ENCODE measurements at places on chromosomes 2 and 18.

GRCh38 chr2:120887741-120888231 is 152.1 kb downstream of the GLI2 start:
- DNase-seq = no peak

DNA sequence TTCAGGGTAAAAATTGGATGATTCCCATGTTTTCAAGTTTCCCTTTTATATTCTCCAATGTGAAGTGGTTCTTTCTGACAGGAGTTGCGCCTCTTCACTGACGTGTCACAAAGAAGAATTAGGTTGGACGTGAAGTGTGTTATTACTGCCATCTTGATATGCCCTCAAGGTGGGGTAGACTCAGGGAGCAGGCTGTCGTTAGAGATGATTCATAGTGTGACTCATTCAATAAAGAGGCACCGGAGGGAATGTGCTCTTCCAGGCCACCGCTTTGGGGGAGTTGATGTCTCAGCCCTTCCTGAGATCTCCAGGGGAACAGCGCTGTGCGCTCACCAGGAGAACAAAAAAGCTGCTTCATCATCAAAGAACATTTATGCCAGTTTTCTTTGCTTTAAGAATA is 3.6 kb upstream of the DGKD start:
- no peak for DNase-seq

DNA sequence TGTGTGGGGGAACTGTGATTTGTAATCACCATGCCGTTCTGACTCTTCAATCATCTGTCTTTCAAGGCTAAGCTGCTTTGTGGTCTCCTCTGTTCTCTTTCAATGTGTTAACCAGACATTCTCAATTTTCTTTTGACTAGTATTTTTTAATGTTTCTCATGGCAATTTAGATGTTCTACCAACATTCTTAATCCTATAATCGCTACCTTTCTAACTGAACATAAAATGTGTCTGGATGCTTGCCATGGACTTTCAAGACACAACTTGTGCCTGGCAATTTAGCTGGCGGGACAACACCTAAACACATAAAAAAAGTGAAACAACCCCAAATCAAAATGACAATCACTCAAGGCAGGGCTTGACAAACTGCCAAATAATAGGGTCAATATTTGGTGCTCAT is 135.0 kb upstream of the ACKR3 start:
- DNase-seq = no peak

DNA sequence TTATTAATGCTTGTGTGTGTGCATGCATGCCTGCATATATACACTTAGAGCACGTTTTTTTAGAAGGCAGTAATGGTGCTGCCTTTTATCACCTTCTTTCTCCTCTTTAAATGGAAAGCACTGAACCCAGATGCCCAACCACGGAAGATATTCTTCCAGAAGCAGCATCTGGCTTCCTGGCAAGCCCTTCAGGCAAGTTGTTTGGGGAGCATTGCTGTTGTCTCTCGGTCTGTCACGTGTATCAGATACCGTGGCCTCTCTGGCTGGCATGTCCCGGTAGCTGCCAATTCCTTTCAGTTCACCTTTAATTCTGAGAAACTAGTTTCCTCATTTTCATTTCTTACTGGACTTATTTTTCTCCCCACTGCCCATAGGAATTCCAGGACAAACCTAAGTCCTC is 587.8 kb downstream of the ARHGAP15 start:
- no peak for DNase-seq

GRCh38 chr2:56811401-56811800 is 627.6 kb downstream of the CCDC85A start:
- no peak for DNase-seq

GRCh38 chr2:233087713-233088112 is 27.6 kb downstream of the INPP5D start:
- DNase-seq = no peak

- no peak for DNase-seq
Measured at GRCh38 chr18:43278355-43278754, 1.1 kb upstream of the SYT4 start.

GRCh38 chr2:136021406-136021805 is 36.0 kb upstream of the DARS1 start:
- DNase-seq = peak; percentile 35

DNA sequence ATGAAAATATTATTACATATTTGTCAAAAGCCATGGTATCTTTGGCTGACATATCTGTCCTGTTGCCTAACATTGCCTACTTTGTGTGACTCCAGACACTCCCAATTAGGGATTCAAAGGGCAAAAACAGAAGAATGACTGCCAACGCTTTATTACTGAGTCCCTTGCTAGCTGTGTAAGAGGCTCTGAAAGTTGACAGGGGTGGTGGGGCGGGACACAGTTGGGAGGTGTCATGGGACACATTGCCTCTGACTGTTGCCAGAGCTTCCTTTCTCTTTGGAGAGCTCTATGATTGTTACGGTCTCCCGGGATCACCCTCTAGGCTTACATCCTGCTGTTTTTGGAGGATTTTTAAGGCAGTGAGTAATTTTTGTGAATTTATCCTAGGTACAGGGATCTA is 249.6 kb upstream of the ACVR2A start:
- no peak for DNase-seq

GRCh38 chr2:145230546-145230945 is 710.6 kb upstream of the ZEB2 start:
- no peak for DNase-seq

- no peak for DNase-seq
Measured at GRCh38 chr18:27413495-27414401, 228.6 kb upstream of the CHST9 start.

DNA sequence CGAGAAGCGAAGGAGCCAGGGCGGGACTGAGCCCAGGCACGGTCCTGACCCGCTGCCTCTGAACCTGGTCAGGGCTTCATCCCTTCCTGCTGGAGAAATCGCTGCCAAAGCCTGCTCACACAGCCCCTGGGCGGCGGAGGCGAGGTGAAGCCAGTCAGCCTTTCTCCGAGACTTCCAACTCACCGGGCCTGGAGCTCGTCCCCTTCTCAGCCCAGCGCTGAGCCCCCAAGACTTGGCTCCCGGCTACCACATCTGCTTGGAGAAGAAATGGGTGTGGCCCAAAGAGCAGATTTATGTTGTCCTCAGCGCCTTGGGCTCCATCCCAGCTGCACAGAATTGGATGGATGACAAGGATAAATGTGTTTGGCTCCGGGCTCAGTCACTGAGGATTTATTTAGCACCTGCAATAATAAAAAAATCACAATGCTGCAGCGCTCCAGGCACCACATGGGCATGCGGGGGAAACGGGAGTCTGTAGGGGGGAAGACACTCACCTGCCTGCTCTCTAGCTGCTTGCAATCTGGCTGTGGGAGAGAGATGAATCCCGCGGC is 64.9 kb downstream of the ACTR2 start:
- no peak for DNase-seq
